ENCODE measurements at places on chromosomes 12 and 14. TPM values are rescaled to one million over a fixed set of nuclear protein-coding genes. Genes with fewer than 3 reads are reported as not detected.

Gene CCDC196
- not detected for total RNA-seq

Gene CIROP
- not detected for total RNA-seq

- H3K36me3 ChIP-seq: no peaks in the 10 kb centered on the region
- H3K4me3 ChIP-seq: peak overlapping the region; percentile 30
- peaks cover 39% of the 10 kb centered on the region for H3K4me1 ChIP-seq
- peak overlapping the region; percentile 69 for H3K27ac ChIP-seq
- DNase-seq: no peak
- no peaks in the 10 kb centered on the region for H3K27me3 ChIP-seq
These were observed 23.3 kb upstream of the SLC2A3 start for GRCh38 chr12:7959278-7959677.

Gene CD163L1
- 1.1 TPM for total RNA-seq

DNA sequence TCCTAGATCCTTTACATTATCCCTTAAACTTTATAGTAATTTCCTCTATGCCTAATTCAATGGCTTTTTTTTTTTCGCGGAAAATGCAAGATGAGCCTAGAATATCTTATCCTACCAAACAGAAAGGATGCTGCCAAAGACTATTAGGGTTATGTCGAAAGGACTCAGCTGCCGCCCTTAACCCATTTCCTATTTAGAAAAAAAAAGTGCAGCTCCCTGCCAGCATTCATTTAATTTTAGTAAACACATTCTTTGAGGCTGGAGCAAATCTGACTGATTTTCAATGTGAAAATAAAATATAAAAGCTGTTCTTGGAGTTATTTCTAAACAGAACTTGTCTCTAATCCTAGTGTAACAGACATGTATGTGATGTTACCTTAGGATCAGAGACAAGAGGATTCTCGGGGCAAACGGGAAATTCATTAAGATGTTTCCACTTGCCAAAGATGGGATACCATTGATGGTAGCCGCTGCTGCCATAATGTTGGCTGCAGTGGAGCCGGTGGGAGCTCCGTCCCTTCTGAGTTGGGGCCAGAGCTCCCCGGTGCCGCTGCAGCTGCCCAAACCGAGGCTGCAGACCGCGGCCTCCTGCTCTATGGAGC is 8.2 kb upstream of the A2M start:
- no peak overlapping the region for H3K4me3 ChIP-seq
- H3K27ac ChIP-seq: no peak overlapping the region
- DNase-seq: no peak
- no peaks in the 10 kb centered on the region for H3K4me1 ChIP-seq
- H3K36me3 ChIP-seq: no peaks in the 10 kb centered on the region
- H3K27me3 ChIP-seq: no peaks in the 10 kb centered on the region

GRCh38 chr12:51242120-51242519 is 3.5 kb downstream of the DAZAP2 start:
- H3K27ac ChIP-seq: no peak overlapping the region
- H3K36me3 ChIP-seq: peaks cover 32% of the 10 kb centered on the region
- no peak overlapping the region for H3K4me3 ChIP-seq
- DNase-seq: no peak
- H3K4me1 ChIP-seq: peaks cover 60% of the 10 kb centered on the region

GRCh38 chr14:85663256-85663655 is 133.3 kb downstream of the FLRT2 start:
- H3K27me3 ChIP-seq: no peaks in the 10 kb centered on the region
- H3K36me3 ChIP-seq: no peaks in the 10 kb centered on the region
- H3K4me1 ChIP-seq: no peaks in the 10 kb centered on the region
- DNase-seq: no peak
- no peak overlapping the region for H3K27ac ChIP-seq

DNA sequence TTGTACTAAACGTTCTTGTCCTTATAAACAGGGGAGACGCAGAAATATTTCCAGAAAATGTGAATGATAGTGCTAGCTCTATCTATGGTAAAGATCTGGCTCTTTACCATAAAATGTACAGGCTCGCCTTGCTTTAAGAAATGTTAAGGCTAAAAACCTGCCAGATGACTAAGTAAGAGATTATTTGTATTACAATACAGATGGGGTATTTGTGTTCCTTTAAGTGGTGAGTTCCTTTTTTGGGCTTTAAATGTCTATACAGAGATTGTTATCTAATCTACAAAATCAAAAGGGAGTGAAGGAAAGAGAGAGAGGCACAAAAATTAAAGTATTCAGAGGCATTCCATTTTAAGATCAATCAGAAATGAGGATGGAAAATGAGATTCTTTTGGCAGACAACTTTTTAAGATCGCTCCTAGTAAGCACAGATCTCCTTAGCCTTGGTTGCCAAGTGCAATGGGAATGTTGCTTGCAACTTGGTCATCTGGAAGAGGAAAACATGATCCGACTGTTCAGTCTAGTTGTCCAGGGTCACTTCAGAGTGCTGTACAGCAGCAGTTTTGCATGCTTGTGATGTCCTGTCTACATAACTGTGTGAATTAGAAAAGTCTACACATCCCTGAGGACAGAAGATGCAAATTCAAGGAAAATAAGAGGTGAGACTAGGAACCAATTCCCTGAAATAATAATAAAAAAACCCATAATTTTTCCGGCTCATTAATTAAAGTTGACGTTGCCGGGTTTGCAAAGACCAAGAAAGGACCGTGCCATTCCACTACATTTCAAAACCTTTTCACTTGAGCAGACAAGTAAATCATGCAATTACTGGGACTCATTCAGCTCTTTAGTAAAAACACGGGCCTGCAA is 380.8 kb downstream of the EGLN3 start:
- no peak overlapping the region for H3K27ac ChIP-seq
- DNase-seq: no peak
- H3K36me3 ChIP-seq: no peaks in the 10 kb centered on the region
- no peaks in the 10 kb centered on the region for H3K4me1 ChIP-seq
- H3K4me3 ChIP-seq: no peak overlapping the region

GRCh38 chr14:52844262-52845060 is 53.1 kb upstream of the GNPNAT1 start:
- H3K27ac ChIP-seq: no peak overlapping the region
- H3K36me3 ChIP-seq: no peaks in the 10 kb centered on the region
- no peaks in the 10 kb centered on the region for H3K27me3 ChIP-seq
- no peak overlapping the region for H3K4me3 ChIP-seq
- no peak for DNase-seq
- no peaks in the 10 kb centered on the region for H3K4me1 ChIP-seq

Gene FOXN4
- total RNA-seq: not detected

DNA sequence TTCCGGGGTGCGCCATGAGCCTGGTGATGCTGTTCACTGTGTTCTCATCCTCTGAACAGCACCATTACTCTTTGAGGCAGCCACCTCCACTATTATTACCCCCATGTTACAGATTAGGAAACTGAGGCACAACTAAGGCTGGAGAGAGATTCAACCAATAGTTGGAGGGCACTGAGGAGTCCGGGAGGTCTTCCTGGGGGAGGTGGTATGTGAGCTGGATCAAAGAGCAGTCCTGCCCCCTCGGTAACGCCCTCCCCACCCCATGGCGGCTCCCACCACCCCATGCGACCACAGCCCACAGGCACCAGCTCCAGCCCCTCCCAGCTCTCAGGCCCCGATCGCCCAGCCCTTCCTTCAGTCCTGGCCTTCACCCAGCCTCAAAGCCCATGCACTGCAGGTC is 43.5 kb downstream of the SCARB1 start:
- no peaks in the 10 kb centered on the region for H3K27me3 ChIP-seq
- no peak for DNase-seq
- no peak overlapping the region for H3K27ac ChIP-seq
- no peaks in the 10 kb centered on the region for H3K4me1 ChIP-seq
- H3K36me3 ChIP-seq: no peaks in the 10 kb centered on the region

Gene LPAR5
- total RNA-seq: 11.1 TPM

GRCh38 chr14:71488703-71489191 is 443.5 kb upstream of the RGS6 start:
- no peaks in the 10 kb centered on the region for H3K36me3 ChIP-seq
- DNase-seq: no peak
- H3K27ac ChIP-seq: no peak overlapping the region
- H3K4me1 ChIP-seq: no peaks in the 10 kb centered on the region

GRCh38 chr12:102463659-102464249 is 16.6 kb downstream of the IGF1 start:
- H3K27ac ChIP-seq: no peak overlapping the region
- H3K4me1 ChIP-seq: no peaks in the 10 kb centered on the region
- H3K36me3 ChIP-seq: no peaks in the 10 kb centered on the region
- DNase-seq: no peak
- H3K4me3 ChIP-seq: no peak overlapping the region
- H3K27me3 ChIP-seq: no peaks in the 10 kb centered on the region

- DNase-seq: no peak
- H3K4me1 ChIP-seq: no peaks in the 10 kb centered on the region
- H3K27ac ChIP-seq: no peak overlapping the region
- no peaks in the 10 kb centered on the region for H3K27me3 ChIP-seq
These were observed 16.4 kb downstream of the CD9 start for GRCh38 chr12:6216581-6216980.

- H3K36me3 ChIP-seq: peaks cover 5% of the 10 kb centered on the region
- no peak overlapping the region for H3K4me3 ChIP-seq
- no peak for DNase-seq
- H3K4me1 ChIP-seq: peaks cover 67% of the 10 kb centered on the region
- H3K27ac ChIP-seq: peak overlapping the region; percentile 52
- no peaks in the 10 kb centered on the region for H3K27me3 ChIP-seq
These were observed 21.0 kb downstream of the TMEM116 start for GRCh38 chr12:111991946-111992345.

All from CD4-positive, alpha-beta memory T cell (primary cell).